Activated naive CD8-positive, alpha-beta T cell treated with anti-CD3 and anti-CD28 coated beads, Interleukin-2, amount 10 ng/mL, durations not matched to agents 7 days and 5 days (primary cell): ENCODE measurements at places on chromosomes 1 and 21. TPM values are rescaled to one million over a fixed set of nuclear protein-coding genes. Genes with fewer than 3 reads are reported as not detected.

DNA sequence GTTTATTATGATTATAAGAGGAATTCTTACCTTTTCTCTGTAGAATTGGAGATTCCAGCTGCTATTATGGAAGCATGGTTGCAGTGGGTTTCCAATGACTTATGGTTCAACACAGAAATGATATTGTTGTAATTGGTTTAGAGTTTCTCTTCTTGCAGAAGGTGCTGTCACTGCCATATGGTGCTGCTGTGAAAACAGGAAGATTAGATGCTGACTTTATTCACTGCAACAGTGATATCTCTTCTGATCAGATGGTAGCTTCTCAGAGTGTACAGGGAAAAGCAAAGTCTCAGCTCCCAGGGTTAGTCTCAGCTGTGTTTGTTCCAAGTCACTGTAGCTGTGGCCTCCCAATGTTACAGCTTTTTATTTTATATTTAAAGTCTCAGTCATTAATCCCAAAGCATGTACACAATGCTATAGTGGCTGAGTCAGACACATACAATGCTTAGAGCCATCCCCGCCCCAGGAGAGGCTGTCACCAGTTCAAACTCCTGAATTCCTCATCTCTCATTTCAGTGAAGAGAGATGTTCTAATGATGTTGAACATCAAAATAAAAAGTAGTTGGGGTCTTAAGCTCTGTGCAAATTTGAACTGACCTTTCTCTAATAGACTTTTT lies 42.7 kb upstream of the RGS2 start:
- no peak for DNase-seq

DNA sequence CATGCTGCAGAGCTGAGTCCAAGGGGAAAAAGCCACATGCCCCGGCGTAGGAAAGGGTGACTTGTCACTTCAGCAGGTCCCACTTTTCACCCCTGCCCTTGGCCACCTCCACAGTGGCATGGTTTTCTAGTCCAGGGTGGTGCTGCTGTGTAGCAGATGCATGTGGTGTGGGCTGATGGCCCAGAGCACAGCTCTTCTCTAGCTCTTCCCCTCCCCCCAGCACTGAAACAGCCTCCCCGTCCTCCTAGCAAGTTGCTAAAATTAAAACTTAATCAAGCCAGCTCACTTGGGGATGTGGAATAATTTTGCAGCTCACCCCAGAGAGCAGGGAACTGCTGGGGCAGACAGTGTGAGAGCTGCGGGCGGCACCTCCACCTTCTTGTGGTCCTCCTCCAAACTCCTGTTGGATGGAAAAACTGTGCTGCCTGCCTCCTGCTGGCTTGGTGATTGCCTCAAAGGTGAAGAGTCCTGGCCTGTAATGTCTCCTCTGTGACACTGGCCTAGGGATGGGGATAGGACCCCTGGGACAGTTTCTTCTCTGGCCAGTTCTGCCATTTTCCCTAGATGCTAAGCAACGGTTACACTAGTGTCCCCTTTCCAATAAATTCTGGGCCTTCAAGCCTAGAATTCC lies 91.6 kb downstream of the RNF220 start:
- DNase-seq = no peak

- no peak for DNase-seq
Measured at GRCh38 chr1:45723248-45723930, 27.1 kb downstream of the IPP start.

DNA sequence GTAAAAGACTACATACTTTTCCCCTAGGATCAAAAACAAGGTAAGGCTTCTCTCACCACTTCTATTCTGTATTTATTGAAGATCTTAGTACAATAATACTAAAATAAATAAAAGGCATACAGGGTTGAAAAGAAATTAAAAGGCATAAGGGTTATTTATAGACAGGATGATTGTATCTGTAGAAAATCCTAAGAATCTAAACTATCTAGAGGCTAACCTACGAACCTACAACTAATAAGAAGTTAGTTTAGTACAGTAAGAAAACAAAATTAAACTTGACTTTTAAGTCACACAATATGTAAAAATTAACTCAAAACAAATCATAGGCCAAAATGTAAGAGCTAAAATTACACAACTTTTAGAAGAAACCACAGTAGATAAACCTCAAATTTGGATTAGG lies 50.4 kb upstream of the ADAM30 start:
- no peak for DNase-seq

CR2 gene
- 3.5 TPM for total RNA-seq
